ENCODE measurements at places on chromosomes 6 and 20.

- no peak for DNase-seq
These were observed 31.2 kb downstream of the CEP43 start for GRCh38 chr6:167030222-167031072.

DNA sequence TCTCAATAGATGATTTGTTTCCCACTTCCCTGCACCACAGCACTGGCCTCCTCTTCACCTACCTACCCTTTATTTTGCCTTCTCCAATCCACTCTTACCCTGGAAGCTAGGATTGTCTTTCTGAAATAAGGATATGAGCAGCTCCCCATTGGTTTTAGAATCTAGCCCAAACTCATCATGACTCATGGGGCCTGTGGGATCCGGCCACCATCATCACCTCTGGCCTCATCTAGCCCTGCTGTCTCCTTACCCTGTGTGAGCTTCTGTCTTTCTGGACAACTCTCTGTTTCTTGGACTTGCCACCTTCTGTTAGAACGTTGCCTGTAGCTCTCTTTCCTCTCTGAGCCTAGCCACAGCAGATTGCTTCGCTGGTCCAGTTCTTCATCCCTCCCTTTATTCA lies 277.1 kb downstream of the PAX1 start:
- DNase-seq: peak; percentile 4

DNA sequence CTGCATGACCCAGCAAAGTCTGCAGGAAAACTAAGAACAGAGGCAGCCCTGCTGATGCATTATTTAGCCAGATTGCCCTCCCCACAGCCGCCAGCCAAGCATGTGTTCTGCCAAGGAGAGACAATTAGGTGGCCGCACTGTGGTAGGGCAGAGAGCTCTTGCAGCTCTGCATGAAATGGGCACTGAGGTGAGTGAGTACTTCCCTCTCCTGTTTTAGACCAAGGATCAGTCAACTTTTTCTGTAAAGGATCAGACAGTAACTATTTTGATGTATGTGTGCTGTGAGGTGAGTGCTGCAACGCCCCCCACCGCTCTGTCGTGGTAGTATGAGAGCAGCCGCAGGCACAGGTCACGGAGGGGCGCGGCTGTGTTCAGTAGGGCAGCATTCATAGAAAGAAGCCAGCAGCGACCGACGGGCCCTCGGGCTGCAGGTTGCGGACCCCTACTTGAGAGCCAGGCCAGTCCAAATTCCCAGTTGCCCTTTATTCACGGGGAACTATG lies 23.8 kb upstream of the FAM50B start:
- DNase-seq: peak; percentile 74

- DNase-seq: no peak
These were observed 41.8 kb upstream of the ARFGEF2 start for GRCh38 chr20:48879612-48880245.

- peak; percentile 84 for DNase-seq
These were observed 869.9 kb downstream of the KIF16B start for GRCh38 chr20:15703171-15703911.

DNA sequence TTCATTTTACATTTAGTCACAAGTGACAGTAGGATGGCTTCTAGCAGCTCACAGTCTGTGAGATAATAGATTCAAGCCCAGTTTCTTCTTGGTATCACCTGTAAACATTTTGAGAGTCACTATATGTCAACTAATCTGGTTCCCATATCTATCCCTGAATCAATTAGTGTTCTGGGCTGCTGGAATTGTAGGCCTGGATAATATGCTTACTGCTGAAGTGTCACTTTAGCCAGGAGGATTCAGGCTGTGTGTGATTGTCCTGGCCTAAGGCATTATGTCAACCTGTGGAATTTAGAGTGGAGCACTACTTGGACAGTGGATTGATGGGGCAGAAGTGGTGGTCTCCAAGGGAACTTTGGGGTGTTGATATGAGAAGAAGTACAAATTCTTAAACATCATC lies 1071.8 kb upstream of the CITED2 start:
- no peak for DNase-seq

DNA sequence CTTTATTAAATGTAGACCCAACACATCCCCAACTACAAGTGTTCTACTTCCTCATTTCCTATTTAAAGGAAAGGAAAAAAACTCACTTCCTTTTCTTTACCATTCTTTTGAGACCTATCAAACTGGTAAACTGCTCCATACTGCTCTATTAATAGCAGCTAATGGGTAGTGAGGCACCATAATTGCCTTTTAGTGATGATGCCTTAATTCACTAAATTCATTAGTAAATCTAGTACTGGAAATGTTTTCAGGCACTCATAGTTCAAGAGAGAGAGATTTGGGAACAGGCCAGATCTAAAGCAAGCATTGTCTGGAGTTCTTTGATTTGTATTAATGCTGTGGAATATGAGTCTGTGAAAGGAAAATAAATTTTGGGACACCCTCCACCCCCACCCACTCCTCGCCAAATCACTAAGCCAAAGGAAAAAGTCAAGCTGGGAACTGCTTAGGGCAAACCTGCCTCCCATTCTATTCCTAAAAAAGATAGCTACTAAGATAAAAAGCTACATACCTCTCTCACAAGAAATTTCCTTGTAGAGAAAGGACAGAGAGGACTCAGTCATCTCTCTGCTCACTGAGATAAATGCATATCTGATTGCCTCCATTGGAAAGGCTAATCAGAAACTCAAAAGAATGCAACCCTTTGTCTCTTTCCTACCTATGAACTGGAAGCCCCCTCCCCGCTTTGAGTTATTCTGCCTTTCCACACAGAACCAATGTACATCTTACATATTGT lies 13.6 kb upstream of the IBTK start:
- peak; percentile 18 for DNase-seq

DNA sequence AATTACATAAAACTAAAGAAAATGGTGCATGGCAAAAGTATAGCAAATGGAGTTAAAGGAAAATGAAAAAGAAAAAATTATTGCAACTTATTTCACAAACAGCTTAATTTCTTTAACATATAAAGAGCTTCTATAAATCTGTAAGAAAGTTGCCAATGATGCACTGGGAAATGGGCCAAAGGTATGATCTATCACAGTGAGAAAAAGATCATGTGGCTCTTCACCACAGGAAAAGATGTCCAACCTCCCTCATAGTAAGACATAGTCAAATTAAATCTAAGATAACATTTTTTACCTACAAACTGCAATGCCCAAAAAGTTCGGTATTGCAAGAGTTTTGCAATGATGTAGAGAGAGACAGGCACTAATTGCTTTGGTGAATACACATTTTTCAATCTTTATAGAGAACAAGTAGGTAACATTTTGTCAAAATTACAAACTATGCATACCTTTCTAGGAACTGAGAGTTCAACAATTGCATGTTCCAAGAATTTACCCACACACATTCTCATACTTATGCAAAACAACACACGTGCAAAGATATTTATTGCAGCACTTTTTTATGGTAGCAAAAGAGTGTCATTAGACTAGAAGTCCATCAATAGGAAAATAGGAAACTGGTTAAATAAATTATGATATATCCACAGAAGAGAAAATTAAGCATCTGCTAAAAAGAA lies 372.6 kb downstream of the QKI start:
- DNase-seq: no peak

DNA sequence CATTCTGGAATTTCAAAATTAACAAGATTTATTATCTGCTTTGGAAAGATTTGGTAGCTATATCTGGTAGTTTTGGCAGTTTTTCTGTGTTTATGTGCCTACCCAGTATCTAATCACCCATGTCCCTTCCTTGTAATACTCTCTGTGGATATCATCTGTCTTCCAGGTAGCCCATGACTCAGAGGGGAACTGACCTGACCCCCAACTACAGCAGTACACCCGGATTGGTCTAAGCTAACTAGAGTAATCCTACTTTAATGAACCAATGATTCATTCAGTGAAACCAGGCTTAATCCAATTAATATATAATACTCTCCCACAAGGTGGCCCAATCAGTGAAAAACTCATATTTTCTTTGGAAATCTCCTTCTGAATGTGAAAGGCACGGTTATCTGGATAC lies 295.3 kb upstream of the SULF2 start:
- DNase-seq: no peak

DNA sequence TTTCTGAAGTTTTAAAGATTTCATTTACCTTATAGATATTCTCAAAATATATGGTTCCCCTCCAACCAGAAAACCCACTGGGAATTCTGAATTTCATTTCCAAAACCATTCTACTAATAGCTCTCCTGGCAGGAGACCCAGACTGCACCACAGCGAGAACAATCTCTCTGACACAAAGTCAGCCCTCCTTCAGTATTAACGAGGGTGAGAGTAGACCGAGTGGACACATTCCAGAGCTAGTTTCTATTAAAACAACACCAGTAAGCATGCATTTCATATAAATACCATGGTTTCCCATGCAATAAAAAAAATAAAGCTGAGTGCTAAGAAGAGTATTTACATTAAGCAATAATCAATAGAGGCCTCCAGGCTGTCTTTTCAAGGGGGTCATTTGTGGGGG lies 899.6 kb upstream of the SLC35B3 start:
- no peak for DNase-seq

- no peak for DNase-seq
These were observed 74.4 kb upstream of the FOXC1 start for GRCh38 chr6:1535295-1535694.

GRCh38 chr6:47734831-47735481 lies 36.6 kb downstream of the ADGRF4 start:
- DNase-seq: no peak

GRCh38 chr6:36625158-36625919 lies 31.2 kb downstream of the SRSF3 start:
- peak; percentile 86 for DNase-seq

- DNase-seq: no peak
These were observed 88.5 kb downstream of the BCAS1 start for GRCh38 chr20:53981752-53982437.

DNA sequence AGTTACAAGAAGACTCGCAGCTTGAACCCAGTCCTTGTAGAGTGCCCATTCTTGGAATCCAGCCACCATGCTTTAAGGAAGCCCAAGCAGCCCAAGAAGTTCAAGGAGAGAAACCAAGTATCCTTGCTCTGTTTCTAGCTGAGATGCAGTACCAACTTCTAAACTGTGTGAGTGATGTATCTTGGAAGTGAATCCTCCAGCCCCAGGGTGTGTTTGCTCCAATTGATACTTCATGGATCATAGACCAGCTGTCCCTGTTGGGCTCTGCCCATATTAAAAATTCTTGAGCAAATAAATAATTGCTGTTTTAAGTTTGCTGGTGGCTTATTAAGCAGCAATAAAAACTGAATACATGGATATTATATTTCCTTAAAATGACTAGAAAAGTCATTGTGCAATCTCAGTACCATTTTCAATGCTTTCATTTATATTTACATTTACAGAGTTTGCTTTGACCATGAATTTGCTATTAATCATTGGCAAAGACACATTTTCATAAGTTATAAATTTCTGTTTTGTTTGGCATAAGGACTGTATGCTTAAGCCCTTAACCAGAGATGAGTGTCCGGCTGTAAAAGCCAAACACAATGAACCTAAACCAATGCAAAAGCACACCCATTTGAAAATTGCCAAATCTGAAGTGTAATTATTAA lies 9.2 kb downstream of the SPTLC3 start:
- DNase-seq: no peak

- DNase-seq: no peak
These were observed 896 bp upstream of the RNASET2 start for GRCh38 chr6:166957087-166957804.

DNA sequence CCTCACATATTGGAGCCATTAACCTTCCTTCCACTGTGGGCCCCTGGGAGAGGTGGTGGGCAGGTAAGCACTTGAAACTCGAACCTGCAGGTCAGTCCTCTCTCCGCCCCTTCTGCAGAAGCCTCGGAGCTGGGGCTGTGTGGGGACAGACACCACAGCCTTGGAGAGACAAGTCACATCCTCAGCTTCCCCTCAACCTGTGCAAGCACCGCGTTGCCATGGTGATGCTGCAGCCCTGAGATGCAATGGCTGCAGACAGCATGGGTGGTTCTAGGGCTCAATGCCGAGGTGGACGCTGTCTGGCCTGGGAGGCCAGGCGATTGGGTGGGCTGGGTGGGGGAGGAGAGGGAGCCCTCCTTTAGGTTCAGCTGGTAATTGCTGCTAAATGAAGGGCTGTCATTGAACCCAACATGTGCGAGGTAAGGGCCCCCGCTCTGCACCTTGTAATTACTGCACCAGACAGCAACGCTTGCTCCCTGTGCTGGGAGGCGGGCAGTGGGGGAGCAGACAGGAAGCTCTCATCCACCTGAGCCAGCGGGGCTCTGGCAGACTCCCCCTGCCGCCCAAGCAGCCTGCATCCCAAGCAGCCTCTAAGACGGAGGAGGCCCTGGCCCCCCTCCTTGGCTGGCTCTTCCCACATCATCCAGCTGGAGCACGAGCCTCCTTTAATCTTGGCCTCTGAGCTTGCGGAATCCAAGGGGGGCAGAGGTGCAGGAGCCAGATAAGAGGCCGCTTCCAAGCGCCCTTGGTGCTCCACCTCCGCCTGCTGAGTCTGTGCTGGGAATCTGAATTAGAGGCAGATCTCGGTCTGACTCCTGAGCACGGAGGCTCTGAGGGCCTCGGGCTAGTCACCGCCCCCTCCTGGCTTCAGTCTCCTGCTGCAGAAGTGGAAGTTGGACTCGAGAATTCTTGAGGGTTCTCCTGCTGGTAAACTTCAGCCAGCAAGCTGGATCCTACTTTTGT lies 39.8 kb upstream of the CDH22 start:
- DNase-seq: peak; percentile 39

DNA sequence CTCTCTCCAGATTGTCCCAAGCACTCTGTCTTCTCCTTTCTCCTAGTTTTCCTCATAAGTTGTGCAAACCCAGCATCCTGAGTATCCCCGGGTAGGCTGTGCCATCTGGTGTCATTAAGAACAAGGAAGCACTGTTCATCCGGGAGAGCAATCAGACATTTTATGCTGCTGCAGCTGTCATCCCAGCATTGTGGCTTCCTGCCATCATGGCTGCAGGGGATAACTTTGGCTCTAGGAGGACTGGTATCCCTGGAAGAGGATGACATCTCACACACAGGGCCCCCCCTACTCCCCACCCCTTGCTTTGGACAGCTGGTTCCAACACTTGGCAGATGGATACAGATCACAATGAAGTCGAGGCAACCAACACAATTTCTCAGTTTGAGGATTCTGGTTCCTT lies 1195.1 kb upstream of the MAP3K7 start:
- DNase-seq: no peak

DNA sequence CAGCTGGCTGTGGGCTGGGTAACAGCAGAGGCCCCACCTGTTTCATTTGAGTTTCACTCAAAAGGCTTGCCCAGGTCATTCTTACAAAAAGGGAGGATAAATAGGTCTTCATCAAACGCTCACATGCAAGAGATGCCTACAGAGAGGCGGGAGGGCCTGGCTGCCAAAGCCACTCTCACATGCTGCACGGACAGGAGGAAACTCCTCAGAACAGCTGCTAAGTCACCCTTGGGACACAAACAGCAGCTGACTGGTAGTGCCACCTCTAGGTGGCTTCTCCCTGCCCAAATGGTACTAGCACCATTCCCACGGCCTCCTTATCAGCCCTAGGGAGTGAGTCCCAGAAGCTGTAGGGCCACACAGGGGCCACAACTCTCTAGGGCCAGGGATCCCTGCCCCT lies 23.8 kb downstream of the SLC22A23 start:
- DNase-seq: no peak

GRCh38 chr20:52577696-52578095 lies 386.1 kb upstream of the ZFP64 start:
- DNase-seq: no peak
